Pancreas (tissue), 10 donors: ENCODE measurements at places on chromosomes 7 and 10. TPM values are rescaled to one million over a fixed set of nuclear protein-coding genes. Genes with fewer than 3 reads are reported as not detected.

The CLCN1 gene
- 0.06 TPM for total RNA-seq

DNA sequence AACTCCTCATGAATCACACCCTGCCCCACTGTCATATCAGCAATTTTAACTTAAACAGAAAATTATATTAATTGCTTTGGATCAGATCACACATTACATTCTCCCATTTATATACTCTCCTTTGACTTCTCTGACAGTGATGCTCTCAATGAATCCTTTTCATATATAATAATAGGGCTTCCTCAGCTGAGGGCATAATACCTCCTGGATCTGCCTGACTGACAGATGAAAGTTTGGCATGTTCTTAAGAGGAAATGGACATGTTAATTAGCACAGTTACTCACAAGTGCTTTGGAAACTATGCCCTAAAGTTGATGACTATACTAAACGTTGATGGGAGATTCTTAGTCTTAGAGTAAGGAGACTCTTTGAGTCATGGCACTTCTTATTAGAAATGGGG is 478.2 kb upstream of the LRRN3 start:
- DNase-seq: no peak

GRCh38 chr7:144455040-144455404 is 51.5 kb upstream of the NOBOX start:
- DNase-seq: no peak

GRCh38 chr10:74585231-74586087 is 240.9 kb upstream of the KAT6B start:
- DNase-seq: no peak

The MYL10 gene
- total RNA-seq: not detected

GRCh38 chr7:134811765-134812164 is 32.3 kb downstream of the CALD1 start:
- DNase-seq: no peak

GRCh38 chr10:7315906-7316305 is 94.9 kb downstream of the SFMBT2 start:
- no peak for DNase-seq

The APBB1IP gene
- 12.3 TPM for total RNA-seq

- no peak for DNase-seq
Measured at GRCh38 chr7:129228633-129229032, 3.8 kb downstream of the AHCYL2 start.

DNA sequence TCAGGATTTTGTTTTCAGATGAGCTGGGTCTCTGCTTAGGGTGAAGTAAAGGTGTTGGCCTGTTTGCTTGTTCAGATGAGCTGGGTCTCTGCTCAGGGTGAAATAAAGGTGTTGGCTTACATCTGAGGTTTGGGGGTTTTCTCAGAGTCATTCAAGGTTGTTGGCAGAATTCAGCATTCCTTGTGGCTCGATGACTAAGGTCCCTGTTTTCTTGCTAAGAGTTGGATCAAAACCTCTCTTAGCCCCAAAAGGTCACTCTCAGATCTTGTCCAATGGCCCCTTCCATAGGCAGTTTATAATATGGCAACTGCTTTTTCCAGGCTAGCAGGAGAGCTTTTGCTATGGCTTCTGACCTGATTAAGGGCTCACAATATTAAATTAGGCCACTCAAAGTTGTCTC is 106.6 kb downstream of the ADAM22 start:
- DNase-seq: no peak

The TRIM4 gene
- 16.9 TPM for total RNA-seq

- DNase-seq: peak; percentile 34
Measured at GRCh38 chr7:131745390-131746248, 189.2 kb upstream of the PODXL start.

GRCh38 chr10:27736396-27736795 is 9.2 kb downstream of the MKX start:
- no peak for DNase-seq

The AZGP1 gene
- total RNA-seq: 232 TPM

GRCh38 chr10:99360934-99361333 is 31.8 kb downstream of the CNNM1 start:
- DNase-seq: no peak

The CHST3 gene
- total RNA-seq: 4.0 TPM

The ZNF736 gene
- 6.0 TPM for total RNA-seq

The FRMPD2 gene
- total RNA-seq: 0.47 TPM

- no peak for DNase-seq
Measured at GRCh38 chr10:130787821-130788220, 523.7 kb downstream of the TCERG1L start.

DNA sequence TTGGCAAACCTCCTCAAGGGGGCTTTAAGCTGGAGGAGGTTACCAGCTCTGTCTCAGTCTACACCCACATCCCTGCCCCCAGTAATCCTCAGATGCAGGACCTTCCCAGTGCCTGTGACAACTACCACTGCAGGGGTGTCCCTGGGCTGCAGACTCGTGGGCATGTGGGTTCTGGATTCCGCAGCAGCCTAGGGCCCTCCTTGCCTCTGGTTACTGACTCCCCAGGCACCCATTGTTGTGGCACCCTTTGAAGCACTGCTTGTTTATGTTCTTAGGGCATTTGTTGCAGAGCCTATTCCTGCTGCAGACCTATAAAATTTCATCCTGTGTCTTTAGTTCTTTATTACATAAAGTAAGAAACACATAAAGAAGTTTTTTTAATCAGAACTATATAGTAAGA is 51.1 kb upstream of the GJD4 start:
- no peak for DNase-seq

GRCh38 chr10:75434291-75434690 is 2.9 kb downstream of the LRMDA start:
- DNase-seq: no peak

GRCh38 chr10:26519803-26520202 is 81.7 kb downstream of the APBB1IP start:
- DNase-seq: no peak

DNA sequence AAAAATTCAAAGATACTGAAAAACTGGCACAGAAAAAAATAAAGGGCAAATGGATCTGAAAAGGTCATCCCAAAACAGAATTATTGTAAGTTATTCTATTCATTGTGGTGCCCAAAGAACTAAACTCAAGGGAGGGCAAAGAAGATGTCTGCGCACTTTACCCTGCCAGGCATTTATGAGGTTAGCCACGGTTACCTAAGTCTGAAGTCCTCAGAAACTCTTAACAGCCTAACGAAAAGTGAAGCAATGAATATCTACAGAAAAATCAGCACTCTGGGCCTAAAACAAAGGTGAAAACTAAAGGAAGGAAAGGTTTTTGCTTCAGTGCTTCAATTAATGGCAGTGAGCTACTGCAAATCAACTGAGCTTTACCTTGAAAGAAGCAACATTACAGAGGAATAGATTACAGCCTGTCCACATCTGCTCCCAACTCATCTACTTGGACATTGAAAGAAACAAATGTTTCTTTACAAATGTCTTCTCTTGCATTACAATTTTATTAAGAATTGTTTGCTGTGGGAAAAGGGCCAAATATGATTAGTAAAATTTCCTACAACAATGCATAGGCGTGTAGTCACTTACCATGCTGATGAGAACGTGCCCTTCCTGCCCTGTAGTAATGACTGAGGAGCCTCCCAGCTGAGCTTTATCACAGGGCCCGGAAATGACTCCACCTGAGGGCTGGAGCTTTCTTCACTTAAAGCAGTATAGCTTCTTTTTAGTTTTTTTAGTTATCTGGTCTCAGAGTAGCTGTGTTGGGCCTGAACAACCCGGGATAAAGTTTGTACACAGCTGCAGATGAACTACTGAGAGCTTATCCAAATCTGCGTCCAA is at the start of gene TUBAL3:
Gene TUBAL3, minus strand, starts transcription at position 621 of the 834 bp plus-strand sequence. Its CDS starts 36 bp downstream, at position 585.
- no peak for DNase-seq

- DNase-seq: no peak
Measured at GRCh38 chr10:125698481-125698998, 15.6 kb upstream of the TEX36 start.

DNA sequence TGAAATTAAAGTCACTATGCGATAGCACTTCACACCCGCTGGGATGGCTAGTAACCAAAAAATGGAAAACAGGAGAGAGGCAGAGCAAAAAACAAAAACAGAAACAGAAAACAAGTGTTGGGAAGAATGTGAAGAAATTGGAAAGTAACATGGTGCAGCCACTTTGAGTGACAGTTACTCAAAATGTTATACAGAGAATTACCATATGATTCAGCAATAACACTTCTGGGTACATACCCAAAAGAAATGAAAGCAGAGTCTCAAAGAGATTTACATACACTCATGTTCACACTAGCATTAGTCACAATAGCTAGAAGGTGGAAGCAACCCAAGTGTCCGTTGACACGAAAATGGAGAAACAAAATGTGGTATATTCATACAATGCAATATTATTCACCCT is 88.6 kb upstream of the KCNIP2 start:
- no peak for DNase-seq

The BTBD16 gene
- total RNA-seq: 0.43 TPM

DNA sequence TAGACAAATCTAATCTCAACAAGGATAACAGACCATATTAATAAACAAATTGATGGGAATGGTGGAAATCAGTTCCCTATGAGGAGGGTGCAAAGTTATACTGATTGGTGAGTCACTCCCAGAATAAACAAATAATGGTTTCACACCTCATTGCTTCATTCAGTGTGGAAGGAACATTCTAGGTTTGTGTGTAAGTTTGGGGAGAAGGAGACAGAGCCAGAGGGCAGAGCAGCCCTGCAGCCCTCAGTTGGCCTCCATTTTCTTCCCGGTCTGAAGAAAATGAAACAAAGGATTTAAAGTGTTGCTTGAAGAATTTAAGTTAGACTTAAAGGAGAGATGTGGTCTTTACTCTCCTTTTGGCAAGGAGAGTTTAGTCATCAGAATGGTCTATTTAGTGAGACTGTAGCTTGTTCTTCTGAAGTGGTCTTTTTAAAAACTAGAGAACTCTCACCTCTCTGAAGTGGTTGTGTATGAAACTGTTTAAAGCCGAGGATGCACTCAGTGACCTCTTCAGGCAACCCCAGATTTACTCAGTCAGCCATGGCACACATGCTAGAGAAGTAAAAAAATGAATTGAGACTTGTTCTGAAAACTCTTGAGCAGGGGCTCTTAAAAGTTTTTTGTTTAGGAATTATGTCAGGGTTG is 27.2 kb downstream of the IKZF1 start:
- DNase-seq: no peak

The PPP1R3C gene
- 18.8 TPM for total RNA-seq

DNA sequence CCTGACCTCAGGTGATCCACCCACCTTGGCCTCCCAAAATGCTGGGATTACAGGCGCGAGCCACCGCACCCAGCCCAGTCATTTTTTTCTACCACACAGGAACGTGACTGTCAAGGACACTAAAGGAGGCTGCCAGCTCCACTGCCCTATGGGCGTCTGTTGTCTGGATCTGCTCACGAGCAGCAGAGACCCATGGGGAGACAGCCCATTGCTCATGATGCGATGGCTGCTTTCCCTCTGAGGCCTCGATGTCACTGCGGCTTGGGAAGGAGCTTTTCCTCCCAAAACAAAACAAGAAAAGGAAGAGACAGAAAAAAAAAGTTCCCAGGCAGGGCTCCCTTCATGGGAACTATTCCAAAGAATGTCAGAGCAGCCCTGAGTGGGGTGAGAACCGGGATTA is 70.5 kb downstream of the DENND2A start:
- DNase-seq: no peak

- no peak for DNase-seq
Measured at GRCh38 chr10:35000936-35001335, 89.2 kb downstream of the CUL2 start.

The POLR2J3 gene
- 12.2 TPM for total RNA-seq

GRCh38 chr10:95653895-95654294 is 2.6 kb downstream of the ALDH18A1 start:
- DNase-seq: no peak

- peak; percentile 46 for DNase-seq
Measured at GRCh38 chr10:2839081-2839725, 228.1 kb upstream of the PFKP start.

DNA sequence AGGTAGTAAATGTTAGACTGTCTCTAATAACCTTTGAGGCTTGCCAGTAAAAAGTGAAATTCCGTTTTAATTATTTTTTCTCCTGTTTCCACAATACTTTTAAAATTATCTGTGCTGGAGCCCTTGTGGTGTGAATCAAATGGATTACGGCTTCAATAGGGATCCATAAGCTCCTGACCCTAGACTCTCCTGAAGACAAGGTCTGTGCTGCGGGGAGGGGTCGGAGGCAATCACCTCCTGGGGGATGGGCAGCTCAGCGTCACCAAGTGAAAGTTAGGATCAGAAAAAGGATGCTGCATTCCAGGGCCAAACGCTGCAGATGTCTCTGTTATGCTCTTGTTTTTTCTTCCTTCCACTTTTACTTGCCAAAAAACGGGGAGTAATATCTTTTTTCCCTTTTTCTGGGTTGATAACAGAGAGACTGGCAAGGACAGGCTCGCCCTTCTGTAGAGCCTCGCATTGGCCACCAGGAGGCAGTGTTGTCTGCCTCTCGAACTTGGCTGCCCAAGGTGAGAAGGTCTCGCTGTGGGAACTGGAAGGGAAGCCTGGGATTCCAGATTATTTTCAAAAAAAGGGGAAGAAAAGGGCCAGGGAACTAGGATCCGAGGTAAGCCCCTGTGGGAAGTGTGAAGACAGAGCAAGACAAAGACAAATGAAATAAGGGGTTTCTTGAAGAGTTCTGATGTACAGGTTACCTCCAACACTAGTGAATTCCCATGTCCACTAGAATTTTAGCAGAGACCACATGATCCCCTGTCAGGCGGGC is 621.9 kb downstream of the ACTR3B start:
- peak; percentile 70 for DNase-seq

The PRPS1L1 gene
- not detected for total RNA-seq

GRCh38 chr10:97718659-97719142 is 5.2 kb downstream of the MARVELD1 start:
- DNase-seq: no peak

DNA sequence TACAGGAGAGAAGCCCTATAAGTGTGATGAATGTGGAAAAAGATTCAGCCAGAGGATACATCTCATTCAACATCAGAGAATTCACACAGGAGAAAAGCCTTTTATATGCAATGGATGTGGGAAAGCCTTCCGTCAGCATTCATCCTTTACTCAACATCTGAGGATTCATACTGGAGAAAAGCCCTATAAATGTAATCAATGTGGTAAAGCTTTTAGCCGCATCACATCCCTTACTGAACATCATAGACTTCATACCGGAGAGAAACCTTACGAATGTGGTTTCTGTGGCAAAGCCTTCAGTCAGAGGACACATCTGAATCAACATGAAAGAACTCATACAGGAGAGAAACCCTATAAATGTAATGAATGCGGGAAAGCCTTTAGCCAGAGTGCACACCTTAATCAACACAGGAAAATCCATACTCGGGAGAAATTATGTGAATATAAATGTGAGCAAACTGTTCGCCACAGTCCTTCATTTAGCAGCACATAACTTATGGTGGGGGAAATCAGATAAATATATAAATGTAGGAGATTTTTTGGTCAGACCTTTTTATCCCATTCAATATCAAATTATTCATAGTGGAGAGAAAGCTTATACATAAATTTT is 12.1 kb upstream of the MRPS17 start:
- no peak for DNase-seq

- no peak for DNase-seq
Measured at GRCh38 chr7:272108-272615, 17.8 kb upstream of the FOXL3 start.

The STEAP4 gene
- total RNA-seq: 5.2 TPM

The HOXA5 gene
- total RNA-seq: 0.81 TPM
